ENCODE measurements at places on chromosomes 5 and 9.

DNA sequence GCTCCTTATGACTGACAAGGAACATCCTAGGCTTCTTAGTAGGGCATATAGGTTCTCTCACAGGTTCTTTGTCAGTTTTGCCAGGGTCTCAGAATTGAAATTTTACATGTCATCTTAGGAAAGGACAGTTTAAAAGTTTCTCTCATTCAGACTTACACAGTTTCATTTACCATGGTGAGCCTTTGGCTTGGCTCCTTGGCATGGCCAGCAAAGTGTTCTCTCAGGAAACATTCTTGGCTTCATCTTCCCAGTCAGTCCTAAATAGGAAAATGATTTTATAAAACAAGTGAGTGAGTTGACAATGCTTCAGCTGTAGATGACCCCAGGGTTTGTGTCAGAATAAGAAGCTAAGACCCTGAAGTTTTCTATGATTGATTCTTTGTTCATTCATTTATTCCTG lies 191.6 kb downstream of the PCSK5 start:
- no peak for DNase-seq

DNA sequence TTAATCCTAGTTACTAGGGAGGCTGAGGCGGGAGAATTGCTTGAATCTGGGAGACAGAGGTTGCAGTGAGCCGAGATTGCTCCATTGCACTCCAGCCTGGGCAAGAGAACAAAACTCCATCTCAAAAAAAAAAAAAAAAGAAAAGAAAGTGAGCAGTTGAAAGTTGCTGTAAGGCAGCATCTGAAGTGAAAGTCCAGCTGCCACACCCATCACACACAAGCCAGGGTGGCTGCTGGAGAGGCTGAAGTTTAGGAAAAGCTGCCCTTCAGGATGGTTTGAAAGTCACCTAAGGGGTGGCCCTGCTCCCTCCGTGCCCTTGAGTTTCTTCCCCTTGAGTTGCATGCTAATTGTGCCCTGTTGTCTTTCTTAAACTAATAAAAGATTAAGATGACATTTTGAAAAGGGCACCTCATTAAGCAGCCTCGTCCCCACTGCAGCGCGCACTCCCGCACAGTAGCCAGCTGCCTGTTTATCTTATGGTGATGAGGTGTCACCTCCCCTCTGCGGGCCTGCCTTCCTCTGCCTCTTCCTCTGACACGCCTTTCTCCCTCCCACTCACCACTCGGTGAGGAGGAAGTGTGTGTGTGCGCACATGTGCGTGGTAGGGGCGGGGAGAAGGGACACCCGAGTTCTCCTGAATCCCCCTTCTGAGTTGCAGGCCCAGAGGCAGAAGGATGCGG lies 104.2 kb upstream of the PANK3 start:
- DNase-seq, result no peak

DNA sequence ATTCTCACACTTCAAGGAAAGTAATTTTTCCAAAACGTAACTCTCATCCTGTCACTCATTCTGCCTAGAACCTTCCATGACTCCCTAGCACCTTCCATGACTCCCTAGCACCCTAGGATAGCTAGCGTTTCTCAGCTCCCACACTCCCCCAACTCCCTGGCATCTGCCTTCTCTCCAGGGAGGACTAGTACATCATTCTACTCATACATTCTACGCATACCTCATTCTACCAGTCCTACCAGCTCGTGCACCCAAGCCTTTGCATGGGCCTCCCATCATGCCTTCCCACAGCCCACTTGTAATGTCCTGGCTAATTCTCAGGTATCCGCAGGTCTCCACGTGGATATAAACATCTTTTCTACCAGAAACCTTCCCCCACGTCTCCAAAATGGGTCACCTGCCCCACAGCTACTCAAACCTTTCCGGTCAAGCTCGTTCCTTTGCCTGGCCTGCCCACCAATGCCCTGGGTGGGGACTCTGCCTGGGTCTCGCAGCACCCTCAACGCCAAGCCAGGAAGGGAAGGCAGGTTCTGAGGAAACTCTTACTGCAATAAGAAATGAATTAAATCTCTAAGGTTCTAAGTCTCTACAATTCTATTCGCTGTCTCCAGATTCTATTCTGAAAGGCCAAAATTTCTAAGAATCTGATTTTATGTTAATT lies 930 bp downstream of the ANKS6 start:
- DNase-seq, result no peak

DNA sequence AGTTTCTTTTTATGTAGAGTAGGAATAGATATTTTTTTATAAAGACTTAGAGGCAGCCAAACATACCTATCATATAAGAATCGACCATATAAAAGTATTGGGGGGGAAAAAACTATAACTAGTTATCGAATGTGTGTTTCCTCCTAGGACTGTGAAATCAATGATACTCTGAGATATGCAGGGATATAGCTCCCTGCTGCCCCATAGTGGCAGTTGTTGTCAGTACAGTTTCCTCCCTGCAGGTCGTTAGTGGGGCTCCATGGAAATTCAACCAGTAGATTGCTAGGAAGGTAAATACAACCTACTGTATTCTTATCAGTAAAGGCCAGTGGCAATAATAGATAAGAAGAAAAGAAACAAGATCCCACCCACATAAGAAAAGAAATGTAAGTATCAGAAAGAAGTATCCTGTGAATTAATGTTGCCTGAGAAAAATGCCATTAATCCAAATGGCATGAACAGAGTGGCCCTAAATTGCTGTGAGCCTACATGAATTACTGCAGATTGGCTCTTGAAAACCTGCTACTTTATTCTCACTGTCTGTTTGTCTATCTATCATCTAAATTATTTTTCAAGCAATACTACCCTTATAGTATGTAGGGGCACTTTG lies 136.9 kb upstream of the FBN2 start:
- no peak for DNase-seq

GRCh38 chr5:54844905-54845566 lies 140.4 kb downstream of the ESM1 start:
- no peak for DNase-seq

DNA sequence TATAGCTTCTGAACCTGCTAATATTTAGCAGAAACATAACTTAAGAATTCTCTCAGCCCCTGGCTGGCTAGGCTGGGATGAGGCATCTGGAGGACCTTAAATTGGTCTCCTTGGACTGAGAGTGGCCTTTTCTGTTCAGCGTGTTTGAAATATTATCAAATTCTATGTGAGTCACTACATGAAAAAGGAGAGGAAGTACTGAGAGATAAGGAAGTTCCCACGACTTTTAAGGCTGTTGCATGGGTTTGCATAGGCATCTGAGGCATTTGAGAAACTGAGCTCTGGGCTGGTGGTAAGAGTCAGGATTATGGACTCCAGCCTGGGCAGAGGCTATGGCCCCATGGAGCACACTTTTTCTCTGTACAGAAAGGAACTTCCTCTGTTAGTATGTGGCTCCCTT lies 816.2 kb upstream of the GRAMD2B start:
- DNase-seq, result no peak

DNA sequence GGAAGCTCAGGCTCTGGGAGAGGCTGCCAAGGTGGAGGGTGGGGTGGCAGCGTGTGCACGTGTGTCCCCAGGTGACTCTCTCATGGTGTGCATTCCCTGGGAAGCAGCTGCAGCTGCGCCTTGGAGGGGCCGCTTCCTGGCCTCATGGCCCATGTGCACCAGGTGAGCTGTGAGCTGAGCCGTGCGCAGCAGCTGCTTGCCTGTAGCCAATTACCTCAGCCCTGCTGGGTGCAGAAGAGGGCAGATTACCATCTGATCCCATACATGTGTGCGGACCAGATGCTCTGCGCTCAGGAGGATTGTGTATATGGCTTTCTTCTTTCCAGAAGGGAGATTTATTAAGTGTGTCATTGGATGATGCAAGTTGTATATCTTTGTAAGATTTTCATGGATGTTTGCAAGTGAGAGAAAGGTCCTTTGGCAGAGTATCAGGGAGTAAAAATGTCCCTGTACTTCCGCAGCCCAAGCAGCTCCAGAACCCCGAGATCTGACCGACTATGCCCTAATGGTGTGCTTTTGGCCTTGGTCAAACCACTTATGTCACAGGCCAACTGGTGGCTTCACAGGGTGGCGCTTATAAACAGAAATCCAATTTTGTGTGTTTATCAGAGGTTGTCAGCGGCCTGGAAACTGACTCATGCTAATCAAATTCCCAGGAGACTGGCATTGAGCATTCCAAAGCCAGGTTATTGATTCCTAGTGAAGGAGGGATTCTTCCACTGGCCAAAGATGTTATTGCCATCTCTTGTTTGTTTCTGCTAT lies 229.3 kb downstream of the GOLPH3 start:
- DNase-seq, result no peak

Data from activated gamma-delta T cell (primary cell).